ENCODE measurements at places on chromosomes 6 and 20.

DNA sequence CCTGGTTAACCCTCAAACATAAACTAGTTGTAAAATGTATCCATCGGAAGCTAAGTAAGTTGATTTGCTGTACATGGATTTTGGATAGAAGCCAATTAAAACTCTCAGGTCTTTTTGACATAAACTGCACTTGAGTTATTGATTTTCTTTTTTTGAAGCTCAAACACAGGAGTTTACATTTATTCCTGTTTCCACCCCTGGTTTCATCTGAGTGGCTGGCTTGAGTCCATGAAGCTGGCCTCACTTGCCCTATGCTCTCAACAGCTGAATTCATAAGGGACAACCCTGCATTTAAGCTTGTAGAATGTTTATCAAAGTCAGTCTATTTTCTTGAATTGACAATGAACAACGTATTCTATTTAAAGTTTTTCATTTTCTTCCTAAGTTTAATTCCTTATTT is 58.1 kb upstream of the PLEKHG1 start:
- no peak for DNase-seq

DNA sequence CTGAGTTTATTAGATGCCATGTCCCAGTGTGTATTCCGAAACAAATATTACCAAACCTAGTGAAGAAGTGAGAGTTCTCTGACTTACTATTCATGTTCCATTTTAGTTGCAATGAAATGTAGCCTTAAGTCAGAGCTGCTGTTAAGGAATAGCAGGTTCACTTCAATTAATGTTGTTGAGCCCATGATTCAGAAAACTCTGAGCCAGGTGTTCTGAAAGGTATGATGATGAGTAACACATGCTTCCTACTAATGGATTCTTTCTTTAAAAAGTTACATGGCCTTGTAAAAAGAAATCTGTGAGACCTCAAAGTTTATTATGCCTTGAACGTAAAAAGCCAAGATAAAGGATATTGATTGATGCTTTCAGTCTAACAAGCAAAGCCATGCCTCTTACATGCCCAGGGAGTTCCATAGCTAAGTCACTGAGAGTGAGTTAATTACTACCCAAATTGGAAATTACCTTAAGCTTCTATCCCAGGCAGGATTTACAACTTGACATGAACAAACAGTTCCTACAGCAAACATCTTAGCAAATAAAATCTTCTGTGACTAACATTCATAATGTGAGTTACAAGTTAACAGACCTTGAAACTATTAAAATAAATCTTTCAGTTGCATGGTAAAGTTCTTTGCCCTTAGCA is 122.9 kb downstream of the AKAP7 start:
- DNase-seq, result no peak

DNA sequence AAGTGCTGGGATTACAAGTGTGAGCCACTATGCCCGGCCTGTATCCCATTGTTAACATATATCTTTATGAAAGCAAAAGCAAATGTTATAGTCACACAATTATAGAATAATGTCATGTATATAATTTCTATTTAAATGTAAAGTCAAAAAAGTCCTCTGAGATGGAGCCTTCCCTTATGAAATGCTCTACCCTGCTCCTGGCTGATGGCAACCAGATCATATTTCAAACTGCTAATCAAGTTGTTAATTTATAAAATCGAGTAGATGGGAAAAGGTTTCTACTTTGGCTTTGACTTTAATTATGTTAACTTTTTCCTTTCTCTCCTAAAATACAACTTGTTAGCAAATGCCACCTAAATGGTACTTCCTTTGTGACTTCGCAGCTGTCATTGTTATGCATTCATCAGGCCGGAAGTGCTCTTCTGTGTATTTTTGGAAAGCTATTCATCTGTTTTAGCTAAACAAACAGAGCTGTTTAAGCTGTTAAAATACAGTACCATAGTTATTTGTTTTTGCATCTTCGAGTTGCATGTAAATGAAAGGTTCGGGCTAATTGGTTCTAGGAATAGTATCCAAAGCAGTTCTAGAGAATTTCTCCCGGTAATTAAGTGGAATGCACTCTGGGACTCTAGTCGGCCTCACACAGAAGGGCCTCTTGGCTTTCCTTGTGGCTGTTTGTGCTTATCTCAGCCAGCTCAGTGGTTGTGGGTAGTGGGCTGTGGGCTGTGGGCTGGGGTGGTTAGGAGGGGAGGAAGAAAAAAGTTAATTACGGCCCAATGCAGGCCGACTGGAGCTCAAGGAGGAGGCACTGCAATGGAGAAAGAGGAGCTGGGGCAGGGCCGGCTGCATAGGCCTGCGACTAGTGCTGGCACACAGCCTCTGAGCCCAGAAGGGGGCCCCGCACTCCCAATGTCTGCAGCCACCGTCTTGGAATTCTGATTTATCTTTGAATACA is 34.8 kb downstream of the SLC35D3 start:
- no peak for DNase-seq

GRCh38 chr20:33994222-33994913 is 657 bp downstream of the RALY start:
- DNase-seq, result peak; percentile 78

GRCh38 chr6:107447663-107448216 is 11.6 kb downstream of the PDSS2 start:
- DNase-seq, result no peak

DNA sequence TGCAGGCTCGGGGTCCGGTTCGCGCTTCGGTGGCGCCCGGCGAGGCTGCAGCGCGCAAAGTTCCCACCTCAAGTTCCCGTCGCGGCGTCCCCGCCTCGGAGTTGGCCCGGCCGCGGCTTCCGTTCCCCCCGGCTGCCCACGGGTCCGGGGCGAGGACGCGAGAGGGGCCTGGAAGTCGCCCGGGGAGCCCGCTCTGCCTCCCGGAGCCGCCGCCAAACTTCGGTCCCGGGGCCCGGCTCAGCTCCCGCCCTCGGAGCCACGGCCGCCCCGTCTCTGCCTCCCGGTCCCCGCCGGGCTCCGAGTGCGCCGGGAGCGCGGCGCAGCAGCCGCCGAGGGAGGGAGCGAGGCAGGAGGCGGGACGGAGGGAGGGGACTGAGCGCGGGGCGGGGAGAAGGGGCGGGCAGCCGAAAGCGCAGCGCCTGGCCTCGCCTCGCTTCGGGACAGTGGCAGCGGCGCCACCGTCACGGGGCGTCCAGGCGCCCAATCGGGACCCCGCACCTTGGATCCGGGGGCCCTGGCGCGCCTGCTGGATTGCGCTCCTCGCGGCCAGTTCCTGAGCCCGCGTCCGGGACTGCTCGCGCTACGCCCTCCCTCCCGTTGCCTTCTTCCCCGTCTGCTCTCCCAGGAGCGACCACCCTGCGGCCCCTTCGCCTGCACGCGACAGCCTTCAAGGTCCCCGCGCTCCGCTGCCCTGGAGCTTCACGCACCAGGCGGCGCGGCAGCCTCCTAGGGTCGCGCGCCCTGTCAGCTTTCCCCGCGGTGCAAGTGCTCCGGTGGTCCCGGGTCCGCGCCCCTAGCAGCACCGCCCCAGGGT is at the start of gene KCNG1:
TSS of gene KCNG1 (minus strand) at position 305 of the 814 bp plus-strand sequence. CDS start 12,769 bp downstream, outside the sequence.
- peak; percentile 48 for DNase-seq

GRCh38 chr6:79421707-79422484 is 115.3 kb downstream of the LCA5 start:
- DNase-seq, result no peak

DNA sequence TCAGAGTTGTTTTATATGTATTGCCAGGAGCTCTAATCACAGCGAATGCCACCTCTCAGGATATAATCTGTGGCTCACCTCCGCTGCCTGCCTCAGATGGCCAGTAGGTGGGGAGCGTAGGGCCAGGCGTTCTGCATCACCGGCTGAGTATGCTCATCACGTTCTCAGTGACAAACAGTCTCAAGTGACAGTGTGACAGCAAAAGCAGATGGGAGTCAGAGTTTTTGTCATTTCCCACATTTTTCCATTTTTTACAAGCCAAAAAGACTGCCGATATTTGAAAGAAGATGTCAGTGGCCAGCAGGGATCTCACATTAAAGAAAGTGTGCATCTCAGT is 208.7 kb downstream of the ALDH8A1 start:
- no peak for DNase-seq

DNA sequence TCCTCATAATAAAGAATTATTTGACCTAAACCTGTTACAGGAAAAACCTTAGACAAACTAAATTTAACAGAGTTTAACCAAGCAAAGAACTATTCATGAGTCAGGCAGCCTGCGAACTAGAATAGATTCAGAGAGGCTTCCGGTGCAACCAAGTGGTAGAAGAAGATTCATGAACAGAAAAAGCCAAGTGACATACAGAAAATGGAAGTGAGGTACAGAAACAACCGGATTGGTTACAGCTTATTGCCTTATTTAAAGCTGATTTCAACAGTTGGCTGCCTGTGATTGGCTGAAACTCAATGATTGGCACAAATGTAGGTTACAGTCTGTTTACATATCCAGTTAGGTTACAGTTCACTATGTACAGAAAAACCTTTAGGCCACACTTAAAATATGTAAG is 10.1 kb downstream of the PPP1R3G start:
- no peak for DNase-seq

- no peak for DNase-seq
These were observed 192.3 kb downstream of the DLL1 start for GRCh38 chr6:170098428-170099170.

- DNase-seq, result peak; percentile 80
These were observed 21.6 kb upstream of the TULP4 start for GRCh38 chr6:158290659-158291058.

DNA sequence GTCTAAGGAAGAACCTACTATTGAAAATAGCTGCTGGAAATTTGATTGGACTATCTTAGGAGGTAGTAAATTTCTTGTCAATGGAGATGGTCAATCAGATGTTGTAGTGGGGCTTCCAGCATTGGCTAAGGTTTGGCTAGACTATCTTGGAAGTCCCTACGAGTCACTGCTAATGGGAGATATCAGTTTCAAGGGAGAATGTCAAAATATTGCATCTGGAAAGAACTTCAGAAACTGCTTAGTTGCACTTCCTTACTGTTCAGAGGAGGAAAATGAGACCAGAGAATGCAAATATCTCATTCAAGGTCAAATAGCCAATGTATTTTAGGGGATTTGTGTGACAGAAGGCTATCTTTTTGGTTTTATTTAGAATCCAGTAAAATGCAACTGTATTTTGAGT is 53.5 kb upstream of the CCN2 start:
- DNase-seq, result no peak

DNA sequence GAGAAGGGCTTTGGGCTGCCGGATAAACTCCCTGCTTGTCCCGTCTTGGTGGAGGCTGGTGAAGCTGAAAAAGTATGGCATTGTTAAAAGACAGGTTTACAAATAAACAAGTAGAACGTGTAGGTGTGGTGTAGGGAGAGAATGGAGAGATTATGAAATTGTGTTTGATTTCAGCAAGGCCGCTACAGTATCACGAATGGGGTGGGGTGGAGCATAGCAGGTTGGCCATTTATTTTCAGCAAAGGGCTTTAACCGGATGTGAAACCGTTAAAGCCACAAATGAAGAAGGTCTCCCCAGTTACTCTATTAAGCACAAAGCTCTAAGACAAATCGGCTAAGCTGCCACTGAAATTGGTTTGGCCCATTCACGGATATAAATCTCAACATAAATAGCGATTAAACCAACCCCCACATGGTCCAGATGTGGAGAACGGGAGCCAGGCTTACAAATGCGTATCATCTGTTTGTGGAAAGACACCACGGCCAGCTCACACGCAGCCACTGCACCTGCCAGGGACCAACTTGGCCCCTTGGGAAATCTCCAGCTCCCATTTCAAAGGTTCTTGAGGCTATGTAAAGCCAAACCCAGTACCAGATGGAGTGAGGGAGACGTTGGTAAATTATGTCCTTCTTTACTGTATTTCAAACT is 94.0 kb downstream of the ZMYND8 start:
- no peak for DNase-seq

DNA sequence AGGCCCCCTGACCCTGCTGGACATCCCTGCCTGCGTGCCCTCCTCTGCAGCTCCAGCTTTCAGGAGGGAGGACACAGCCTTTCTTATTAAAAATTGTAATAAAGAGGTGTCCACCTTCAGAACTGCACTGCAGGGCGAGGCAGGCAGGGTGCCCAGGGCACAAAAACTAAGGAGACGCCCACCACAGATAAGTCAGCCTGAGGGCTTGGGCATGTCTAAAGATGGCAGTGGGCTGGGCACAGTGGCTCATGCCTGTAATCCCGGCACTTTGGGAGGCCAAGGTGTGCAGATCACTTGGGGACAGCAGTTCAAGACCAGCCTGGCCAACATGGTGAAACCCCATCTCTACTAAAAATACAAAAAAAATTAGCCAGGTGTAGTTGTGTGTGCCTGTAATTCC is 7.0 kb upstream of the C20orf144 start:
- DNase-seq, result no peak

DNA sequence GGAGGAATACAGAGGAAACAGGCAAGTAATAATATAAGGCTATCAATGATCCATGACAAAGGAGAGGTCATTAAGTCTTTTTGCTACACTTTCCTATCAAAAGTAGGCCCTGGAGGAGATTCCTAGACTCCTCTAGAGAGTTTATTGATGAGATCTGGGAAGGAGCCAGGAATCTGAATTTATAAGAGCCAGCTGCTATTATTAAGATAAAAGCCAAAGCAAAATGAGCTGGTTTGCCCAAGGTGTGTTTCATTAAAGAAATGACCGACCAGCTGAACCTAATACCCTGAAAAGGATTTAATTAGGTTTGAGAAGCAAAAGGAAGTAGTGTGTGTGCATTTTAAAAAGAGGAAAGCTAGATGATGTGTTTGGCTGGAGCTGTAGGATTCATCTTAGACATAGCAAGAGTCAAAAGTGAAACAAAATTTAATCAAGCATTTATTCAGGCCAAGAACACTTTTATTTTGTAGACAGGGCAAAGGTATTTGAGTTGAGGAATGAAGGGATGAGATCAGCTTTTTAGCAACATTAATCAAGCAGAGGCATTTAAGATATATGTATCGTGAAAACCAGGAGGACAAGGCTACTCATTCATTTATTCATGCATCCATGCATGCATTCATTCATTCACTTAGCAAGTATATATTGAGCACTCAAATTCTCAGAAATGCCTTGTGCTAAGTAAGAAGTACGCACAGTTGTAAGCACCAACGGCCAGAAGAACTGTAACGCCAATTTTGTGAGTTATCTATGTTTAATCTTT is 43.5 kb upstream of the SCAF8 start:
- DNase-seq, result no peak

- no peak for DNase-seq
These were observed 37.5 kb upstream of the HAO1 start for GRCh38 chr20:7977709-7978108.

- DNase-seq, result no peak
These were observed 39.8 kb downstream of the GMPR start for GRCh38 chr6:16278048-16278724.

GRCh38 chr6:93105017-93105416 is 314.3 kb downstream of the EPHA7 start:
- DNase-seq, result no peak

GRCh38 chr20:33178726-33179125 is 10.8 kb downstream of the BPIFA2 start:
- no peak for DNase-seq

DNA sequence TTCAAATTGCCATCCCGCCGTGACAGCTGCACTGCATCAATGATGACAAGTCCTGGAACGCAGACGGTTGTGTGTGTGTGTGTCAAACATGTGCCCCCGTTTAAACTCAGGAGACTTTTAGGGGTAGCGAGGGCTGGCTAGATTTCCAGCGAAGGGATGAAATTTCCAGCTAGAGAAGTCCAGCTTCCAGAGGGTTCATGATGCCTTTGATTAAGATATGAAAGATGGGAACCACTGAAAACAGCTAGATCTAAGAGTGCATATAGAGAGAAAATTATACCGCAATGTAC is 644 bp downstream of the KIZ start:
- DNase-seq, result no peak

GRCh38 chr6:71248306-71248765 is 40.3 kb upstream of the OGFRL1 start:
- DNase-seq, result no peak
